ENCODE measurements at places on chromosomes 5 and 9. TPM values are rescaled to one million over a fixed set of nuclear protein-coding genes. Genes with fewer than 3 reads are reported as not detected.

The ANKRD18B gene
- polyA plus RNA-seq: 16.9 TPM

The BTNL8 gene
- not detected for polyA plus RNA-seq

GRCh38 chr9:747567-747966, 93.9 kb upstream of the DMRT1 start:
- DNase-seq: no peak

The RNF183 gene
- polyA plus RNA-seq: not detected

DNA sequence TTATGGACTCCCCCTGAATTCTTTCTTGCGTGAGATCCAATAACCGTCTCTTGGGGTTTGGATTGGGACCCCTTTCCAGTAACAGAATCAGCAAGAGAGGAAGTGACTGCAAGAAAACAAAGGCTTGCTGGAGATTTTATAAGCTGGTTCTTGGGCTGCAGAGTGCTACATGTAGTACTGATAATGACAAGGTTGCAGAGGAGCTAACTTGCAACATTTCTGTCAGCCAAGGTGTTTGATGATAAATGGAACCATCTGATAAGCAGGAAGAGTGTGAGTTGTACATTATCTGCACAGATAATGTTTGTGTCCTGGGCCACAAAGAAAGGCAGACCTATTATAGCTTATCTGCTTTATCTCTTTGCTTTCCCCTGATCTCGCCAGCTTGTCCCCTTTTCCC, 37.1 kb downstream of the DNAJB5 start:
- DNase-seq: no peak

- no peak for DNase-seq
Observed at GRCh38 chr9:5442400-5443011, 4.8 kb upstream of the PLGRKT start.

- DNase-seq: no peak
Observed at GRCh38 chr9:88559661-88560060, 24.7 kb downstream of the NXNL2 start.

The NMUR2 gene
- not detected for polyA plus RNA-seq

The SLC36A2 gene
- not detected for polyA plus RNA-seq

DNA sequence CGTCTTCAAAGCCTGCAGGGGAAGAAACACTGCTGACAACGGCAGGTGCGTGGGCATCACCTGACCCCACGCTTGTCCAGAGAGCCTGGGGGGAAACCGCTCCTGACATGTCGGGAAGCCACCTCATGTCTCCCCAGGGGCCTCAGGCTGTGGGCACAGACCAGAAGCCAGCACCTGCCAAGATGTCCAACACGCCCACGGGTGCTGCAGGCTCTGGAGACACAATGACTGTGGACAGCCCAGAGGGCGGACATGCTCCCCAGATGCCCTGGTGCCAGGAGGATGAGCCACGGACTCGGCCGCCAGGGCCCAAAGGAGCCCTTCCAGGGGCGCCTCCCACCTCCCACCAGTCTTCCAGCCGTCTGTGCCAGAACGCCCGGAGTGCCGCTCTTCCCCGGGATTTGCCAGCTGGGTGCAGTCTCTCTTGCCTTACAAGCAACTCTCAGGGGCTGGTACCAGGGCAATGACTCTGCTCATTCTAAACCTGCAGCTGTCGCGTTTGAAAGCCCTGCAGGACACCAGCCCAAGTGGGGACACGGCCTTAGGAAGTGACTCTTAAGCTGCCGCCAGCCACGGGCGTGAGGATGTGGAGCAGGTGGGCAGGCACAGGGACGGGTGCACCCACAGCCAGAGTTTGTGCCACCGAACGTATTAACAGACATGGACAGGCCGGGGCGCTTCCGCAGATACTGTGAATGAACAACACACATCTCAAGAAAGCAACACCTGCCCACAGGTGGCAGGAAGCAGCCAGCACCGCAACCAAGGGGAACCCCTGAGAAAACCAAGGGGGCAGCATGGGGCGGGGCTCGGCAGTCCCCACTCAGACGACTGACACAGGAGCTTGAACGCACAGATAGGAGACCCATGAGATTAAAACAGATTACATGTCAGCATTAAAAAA, 6.8 kb upstream of the LHX3 start:
- no peak for DNase-seq

DNA sequence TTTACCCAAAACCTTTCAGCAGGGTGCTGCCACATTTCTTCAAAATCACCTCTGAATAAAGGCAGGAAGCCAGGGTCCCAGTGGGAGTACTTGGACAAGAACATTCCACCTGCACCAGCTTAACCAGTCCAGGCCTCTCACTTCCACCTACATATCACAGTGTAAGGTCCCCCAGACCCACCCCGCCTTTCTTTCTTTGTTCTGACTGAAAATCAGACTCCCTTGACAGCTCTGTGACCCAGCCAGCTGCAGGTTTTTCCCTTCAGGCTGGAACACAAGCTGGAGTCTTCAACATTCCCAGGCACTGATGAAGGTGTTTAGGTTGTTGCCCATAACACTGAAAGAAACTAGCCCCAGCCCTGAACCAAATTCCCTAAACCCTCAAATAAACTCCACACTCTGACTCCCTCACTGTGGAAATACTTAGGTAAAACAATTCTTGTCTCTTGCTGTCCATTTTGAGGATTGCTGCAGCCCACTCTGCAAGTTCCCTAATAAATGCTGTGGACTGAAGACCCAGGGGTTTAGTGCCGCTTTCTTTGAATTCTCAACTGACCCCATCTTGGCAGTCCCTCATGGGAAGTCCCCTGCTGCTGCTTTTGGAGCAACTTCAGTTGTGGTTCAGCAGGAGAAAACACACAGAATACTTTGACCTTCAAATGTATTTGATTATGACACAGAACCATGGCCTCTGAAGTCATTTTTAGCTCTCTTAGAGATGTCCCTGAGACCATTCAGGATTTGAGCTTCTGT, 24.8 kb downstream of the P4HA2 start:
- DNase-seq: no peak

DNA sequence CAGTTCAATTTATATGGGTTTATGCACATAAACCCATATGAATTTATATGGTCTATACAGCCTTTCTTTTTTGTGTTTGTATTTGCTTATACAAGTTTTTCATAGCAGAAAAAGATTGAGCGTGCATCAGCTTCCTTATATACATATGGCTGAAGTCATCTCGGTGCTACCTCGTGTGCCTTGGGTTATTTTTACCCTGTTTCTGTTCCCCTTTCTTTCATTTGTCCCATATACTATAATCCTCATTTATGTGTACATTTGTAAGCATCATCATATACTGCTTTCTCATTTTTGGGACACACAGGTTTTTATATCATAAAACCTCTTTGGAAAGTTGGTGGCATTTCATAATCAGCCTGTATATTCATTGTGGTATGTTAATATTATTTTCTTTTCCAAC, 107.8 kb upstream of the ADAMTSL1 start:
- no peak for DNase-seq

Measured in keratinocyte (primary cell).